ENCODE measurements at places on chromosomes 11 and 22.

DNA sequence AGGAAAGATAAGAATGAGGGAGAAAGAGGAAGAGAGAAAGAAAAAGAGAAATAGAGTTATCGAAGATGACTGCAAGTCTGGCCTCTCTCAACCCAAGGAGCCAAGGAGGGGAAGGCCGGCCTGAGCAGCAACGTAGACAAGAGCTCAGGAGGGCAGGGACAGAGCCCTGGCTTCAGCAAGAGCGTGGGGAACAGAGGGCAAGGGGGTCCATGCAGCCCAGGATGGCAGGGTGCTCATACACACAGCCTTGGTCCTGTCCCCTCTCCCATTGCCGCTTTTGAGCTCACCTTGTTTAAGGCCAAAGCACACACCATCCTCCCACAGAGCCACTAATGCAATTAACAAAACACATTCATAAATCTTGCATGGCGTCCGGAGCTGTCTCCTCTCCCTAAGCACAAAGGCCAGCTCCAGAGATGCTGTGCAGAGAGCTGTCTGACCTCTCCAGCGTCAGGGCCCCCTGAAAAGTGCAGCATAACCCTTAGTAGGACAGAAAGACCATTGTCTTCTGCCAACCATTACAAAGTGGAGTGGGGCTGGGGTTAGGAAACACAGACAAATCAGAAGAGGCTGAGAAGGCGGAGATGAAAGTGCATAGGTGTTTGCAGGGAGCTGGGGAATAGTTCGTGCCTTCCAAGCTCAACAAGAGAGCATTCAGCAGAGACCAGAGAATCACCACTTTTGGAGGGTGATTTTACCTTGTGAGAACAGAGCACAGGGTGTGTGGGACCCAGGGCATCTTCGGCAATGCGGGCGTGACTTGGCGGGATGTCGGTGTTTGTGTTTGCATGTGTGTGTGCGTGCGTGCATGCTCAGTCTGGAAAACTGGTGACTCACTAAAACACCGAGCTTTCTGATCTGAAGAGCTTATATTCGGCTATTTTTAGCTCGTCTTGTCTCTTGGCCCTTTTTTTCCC lies 28.2 kb upstream of the JAM3 start:
- DNase-seq = no peak

DNA sequence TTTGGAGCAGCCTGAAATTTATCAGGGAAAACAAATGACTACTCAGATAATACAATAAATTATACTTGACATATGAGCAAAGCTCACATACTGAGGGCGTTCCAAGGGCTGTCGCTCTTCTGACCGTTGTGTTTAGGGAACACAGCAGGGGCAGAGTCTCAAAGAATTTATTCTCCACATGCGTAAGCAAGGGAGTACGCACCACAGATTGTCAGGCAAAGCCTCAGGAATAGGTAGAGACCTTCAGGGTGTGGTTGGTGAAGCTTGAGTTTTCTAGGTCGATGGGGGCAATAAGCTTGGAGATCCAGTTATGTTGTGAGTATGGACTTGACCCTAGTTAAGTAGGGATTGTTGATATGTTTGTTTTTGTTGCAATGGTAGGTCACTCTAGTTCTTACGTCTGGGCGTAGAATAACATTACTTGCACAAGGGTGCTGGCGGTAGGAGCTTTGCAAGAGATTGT lies 830 bp downstream of the ACAT1 start:
- no peak for DNase-seq

DNA sequence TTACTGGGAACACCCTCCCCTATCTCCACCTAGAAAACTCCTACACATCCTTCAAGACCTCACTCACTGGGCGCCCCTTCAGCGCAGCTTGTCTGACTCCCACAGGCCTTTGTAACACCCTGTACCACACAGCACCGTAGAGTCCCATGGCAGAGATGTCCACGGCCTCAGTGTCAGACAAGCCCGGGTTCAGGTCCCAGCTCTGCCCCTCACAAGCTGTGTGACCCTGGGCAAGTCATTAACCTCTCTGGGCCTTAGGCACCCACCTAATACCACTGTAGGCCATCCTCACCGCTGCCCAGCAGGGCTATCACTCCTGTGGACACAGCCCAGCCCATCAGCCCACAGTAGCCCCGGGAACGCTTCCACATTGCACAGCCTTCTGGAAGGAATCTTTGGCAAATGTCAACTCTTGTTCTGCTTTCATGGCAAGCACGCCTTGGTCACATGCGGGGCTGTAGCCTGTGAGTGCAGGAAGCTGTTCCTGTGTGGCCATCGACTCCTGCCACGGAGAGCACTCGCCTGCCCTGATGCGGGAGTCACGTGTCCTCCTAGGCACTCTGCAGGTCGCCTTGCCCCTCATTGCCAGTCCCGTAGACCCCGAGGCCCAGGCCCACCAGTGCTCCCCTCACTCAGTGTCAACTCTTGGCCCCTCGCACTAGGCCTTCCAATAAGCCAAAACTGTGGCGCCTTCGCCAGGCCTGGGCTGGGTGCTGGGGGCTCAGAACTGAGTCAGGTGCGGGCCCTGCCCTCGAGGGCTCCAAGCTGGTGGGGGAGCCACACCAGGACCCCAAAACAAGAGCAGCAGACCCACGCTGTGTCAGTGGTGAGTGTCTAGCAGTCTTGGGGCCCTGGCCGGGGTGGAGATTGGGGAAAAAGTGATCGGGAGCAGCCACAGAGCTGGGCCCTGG lies 32.9 kb upstream of the RFPL3 start:
- no peak for DNase-seq

- no peak for DNase-seq
These were observed 450.8 kb downstream of the SOX6 start for GRCh38 chr11:15905366-15906104.

DNA sequence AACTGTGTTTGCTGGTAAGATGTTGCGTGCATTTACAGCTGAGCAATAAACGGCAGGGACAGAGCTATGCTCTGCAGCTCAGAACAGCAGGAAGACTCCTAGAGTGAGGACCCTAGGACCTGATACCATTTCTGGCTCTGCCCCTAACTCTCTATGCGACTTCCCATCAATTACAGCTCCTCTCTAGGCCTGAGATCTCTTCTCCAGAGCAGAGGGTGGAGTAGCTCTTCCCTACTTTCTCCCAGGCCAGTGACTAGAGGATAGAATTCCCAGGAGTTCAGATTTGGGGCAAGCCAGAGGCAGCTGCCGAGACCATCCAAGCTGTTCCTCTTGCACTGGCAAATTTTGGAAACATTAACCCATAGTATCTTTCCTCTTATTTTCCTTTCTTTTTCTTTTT lies 12.8 kb upstream of the SCGB1A1 start:
- no peak for DNase-seq

DNA sequence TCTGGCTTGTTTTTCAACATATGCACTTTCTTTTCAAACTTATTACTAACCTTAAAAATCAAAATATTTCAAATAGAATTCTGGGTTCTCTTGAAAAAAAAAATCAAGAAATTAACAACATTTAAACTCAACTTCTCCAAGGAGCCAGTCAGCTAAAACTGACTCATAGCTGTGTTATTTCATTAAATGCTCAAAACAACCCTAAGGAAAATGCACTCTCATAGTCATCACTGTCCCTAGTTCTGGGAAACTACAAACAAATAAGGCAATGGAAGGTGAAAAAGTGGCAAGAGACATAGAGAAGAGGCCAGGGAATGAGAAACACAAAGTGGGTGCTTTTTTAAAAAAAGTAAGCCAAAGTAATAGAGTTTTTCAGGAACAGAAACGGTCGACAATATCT lies 4.1 kb upstream of the ARHGAP20 start:
- no peak for DNase-seq

DNA sequence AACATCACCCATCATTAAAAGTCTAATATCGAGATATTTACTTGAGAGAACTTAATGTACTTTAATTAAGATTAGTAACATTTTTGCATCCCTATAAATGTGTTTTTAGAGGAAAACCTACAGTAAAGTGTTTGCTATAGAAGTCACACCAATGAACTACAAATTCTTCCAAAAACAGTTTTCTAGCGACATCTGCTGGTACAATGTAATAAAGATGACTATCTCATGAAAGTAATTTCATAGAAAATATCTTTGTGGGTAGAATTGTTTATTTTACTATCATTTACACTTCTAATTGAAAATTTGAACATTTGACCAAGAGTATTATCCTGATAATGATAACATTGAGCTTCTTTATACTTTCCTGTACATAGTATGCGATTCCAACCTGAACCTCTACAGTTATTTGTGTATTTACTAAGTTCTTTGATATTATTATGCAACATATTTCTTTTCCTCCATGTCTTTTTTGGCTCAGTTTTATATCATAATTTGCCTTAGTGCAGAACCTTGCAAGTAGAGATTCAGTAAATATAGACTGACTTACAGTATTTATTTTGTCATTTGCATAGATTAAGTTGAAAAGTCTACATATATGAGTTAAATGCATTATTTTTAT lies 252.7 kb downstream of the TMEM135 start:
- DNase-seq = no peak

DNA sequence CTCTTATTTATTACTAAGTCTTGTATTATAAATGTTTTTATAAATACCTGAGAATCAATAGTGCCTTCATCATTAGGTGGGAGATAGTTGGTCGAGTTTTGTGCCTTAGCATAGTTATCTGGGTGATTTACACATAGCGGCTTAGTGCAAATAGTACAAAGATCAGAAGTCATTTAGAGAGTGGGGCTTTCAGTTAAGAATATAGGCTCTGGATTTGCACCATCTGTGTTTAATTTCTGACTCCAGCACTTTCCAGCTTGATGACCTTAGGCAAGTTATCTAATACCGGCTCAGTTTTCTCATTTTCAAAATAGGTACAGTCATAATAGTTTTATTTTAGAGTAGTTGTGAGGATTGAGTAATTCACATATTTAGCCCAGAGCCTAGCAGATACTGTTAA lies 26.4 kb downstream of the PDE3B start:
- DNase-seq = no peak

- DNase-seq = no peak
These were observed 20.3 kb downstream of the ARHGAP20 start for GRCh38 chr11:110691926-110692325.

GRCh38 chr11:10659339-10660216 lies 34.0 kb downstream of the IRAG1 start:
- DNase-seq = no peak

DNA sequence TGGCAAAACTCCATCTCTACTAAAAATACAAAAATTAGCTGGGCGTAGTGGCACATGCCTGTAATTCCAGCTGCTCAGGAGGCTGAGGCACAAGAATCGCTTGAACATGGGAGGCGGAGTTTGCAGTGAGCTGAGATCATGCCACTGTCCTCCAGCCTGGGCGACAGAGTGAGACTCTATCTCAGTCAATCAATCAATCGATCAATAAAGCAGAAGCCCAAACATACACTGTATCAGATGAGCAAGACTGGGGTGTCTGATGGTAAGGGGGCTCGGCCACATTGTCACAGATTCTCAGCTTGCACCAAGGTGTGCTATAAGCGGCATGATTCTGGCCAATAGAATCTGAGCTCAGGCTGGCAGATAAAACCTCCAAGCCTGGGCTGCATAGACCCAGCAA lies 261.1 kb downstream of the BUD13 start:
- no peak for DNase-seq

GRCh38 chr11:86575208-86575855 lies 97.1 kb downstream of the ME3 start:
- DNase-seq = no peak

DNA sequence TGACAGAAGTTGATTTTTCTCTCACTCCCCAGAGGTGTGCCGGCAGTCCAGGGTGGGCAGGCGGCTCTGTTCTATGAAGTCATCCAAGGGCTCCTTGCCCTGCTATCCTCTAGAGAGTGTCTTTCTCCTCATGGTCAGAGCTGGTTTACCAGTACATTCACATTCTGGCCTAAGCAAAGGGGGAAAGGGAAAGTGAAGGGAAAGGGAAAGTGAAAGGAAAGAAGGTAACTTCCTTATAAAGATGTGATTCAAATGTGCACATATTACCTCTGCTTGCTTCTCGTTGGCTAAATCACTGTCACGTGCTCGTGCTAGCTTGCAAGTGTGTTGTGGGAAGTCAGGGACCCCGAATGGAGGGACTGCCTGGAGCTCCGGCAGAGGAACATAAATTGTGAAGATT lies 2.9 kb upstream of the HTATIP2 start:
- peak; percentile 15 for DNase-seq

- DNase-seq = no peak
These were observed 189.3 kb downstream of the GUCY1A2 start for GRCh38 chr11:106828976-106829375.

- DNase-seq = no peak
These were observed 71.0 kb downstream of the BRD1 start for GRCh38 chr22:49756676-49757075.

- no peak for DNase-seq
These were observed 40.9 kb upstream of the ANO1 start for GRCh38 chr11:70036971-70037882.

DNA sequence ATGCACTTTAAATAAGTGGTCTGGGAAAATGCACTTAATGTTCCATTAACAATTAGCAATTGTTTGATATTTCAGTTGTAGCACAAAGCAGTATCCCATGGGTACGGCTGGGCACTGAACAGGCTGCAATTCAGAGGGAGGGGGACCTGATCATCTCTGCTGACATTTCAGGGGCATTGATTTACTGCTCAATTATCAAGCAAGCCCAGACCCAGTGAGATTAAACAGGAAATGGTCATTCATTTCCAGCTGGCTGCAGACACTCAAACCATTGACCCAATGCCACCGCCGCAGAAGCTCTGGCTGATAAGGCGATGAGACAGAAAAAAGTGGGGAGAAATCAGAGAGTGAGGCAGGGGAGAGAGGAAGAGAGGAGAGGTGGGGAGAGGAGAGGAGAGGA lies 1.2 kb downstream of the GPR83 start:
- no peak for DNase-seq

DNA sequence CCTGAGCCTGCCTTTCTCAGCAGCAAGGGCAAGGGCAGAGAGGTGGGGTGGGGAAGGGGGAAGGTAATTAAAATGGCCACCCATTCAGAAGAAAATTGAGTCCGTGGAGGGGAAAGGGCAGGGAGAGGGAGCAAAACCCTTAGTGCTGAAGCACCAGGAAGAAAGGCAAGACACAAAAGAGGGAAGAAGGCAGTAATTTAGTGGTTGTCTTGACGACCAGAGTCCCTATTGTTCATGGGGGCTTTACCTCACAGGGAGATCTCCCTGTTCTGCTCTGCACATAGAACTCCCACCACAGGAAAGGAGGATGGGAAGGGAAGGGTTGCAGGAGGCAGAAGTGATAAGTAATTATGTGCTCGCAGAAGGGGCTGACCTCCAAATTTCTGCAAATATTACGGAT lies 23.4 kb downstream of the SNX19 start:
- DNase-seq = no peak

- DNase-seq = no peak
These were observed 1087.1 kb downstream of the TBC1D22A start for GRCh38 chr22:47849576-47849975.

GRCh38 chr11:63508009-63508408 lies 2.1 kb downstream of the LGALS12 start:
- DNase-seq = no peak

DNA sequence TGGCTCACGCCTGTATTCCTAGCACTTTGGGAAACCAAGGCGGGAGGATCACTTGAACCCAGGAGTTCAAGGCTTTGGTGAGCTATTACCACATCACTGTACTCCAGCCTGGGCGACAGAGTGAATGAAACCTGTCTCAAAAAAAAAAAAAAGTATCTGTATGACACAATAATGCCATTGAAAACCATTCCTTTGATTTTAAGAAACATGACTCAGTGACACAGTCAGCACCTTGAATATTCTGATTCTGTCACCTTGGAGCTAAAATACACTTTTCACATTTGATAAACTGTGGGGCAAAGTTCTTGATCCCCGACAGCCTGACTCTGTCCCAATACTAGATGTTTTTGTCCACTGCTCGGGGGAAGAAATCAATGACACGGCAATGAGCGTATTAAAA lies 16.7 kb upstream of the ELFN2 start:
- DNase-seq = no peak

Data from effector CD4-positive, alpha-beta T cell (primary cell).